NCI-H1930 (cell line): ENCODE measurements at places on chromosomes 11 and 22.

DNA sequence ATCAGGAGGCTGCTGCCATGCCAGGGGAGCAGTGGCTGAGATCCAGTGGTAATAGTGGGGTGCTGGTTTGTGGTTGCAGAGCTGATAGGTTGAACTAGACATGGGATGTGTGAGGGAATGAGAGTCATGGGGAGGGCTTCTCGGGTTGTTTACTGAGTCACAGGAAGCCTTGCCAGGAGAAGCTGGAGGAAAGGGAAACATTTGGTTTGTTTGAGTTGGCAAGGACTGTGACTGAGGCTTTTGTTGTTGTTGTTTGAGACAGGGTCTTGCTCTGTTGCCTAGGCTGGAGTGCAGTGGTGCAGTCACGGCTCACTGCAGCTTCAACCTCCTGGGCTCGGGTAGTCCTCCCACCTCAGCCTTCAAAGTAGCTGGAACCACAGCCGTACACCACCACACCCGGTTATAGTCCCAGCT lies 49.3 kb downstream of the CABIN1 start:
- DNase-seq = no peak

- DNase-seq = no peak
These were observed 113.3 kb upstream of the FAT3 start for GRCh38 chr11:92111287-92111686.

DNA sequence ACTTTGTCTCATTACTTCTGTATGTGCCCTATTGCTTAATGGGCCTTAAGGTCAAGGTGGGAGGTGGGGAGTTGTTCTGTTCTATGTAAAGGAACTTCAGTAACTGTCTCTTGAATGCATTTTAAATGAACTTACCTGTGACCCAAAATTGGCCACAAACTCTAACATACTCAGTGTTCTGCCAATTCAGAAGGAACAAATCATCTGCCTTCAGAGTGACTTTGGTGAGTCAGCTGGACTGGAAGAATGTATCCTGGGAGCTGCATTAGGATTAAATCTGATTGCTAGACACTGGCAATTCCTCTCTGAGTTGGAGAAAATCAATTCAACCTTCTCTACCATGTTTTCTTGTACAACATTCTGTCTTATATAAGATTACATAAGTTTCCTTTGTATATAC lies 1104.8 kb downstream of the DLG2 start:
- DNase-seq = no peak

DNA sequence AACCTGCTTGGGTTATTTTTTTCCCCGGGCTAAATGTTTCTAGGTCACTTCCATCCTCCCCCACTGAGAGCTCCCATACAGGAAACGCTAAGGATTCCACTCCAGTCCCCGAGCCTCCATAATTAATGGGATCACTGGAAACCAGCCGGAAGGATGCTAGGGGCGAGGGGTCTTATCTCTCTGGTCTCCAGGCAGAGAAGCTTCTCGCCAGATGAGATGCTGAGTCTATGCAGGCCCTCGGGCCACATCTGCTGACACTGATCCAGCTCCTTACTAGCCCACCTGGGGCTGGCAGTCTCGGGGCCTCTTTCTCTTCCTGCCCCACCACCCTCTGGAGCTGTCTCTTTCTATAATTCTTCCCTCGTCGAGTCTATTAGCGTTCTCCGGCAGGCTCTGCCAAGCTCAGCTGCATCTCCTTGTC lies 125.9 kb upstream of the SYT13 start:
- no peak for DNase-seq

DNA sequence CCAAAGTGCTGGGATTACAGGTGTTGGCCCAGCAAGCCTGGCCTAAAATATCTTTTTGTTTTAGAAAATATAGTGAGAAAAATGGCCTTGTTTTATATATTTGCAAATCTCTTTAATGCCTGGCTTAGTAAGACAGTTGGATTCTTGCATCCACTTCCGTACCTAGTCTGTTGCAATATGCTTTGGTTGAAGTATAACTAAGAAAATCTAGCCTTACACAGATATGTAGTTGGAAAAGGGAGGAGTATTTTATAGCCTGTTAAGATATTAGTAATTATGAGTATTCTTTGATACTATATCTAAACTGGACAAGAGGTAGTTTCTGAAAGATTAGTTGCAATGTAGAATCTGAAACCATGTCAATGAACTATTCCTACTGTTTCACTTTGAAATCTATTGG lies 65.1 kb downstream of the ZNRF3 start:
- no peak for DNase-seq
